GM23248 (cell line): ENCODE measurements at places on chromosomes 16 and 17.

- DNase-seq: no peak
These were observed 2.2 kb upstream of the EFNB3 start for GRCh38 chr17:7702776-7703175.

DNA sequence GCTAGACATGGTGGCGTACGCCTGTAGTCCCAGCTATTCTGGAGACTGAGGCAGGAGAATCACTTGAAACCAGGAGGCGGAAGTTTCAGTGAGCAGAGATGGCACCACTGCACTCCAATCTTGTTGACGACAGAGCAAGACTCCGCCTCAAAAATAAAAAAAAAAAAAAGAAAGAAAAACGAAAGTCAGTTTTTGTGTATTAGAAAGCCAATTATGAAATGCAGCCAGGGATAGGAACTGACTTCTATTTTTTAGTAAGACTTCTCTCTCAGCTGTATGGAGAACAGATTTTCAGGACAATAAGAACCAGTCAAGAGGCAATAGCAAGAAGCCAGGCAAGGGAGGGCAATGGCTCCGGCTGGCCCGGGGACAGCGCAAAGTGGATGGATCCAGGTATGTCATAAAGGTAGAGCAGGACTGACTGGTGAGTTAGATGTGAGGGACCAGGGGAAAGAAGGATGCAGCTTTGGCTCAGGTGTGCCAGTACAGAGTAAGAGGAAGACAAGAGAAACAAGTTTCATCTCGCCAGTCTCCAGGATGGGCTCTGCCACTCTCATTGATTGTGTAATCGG lies 12.5 kb upstream of the CCL1 start:
- DNase-seq: no peak

DNA sequence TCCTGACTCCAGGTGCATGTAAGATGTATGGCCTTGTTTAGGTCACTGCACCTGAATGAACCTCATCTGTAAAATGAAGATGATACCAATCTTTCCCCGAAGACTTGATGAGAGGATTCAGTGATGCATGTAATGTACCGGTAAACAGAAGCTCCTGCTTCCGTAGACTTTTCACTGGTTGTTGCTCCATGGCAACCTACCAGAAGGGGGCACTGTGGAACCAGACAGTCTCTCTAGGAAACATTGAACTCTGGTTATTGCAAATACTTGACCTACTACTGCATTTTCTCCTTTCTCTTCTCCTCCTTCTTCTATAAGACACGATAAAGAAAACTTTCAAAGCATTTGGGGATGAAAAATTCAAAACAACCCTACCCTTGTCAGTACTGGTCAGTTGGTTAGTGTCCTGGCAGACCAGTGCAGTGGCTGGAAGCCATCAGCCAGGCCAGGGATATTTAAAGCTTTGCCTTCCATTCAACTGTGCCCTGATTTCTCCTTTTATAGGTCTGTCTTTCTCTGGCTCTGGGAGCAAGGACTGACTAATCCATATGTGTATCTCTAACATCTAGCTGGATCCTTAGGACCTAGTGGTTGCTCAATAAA lies 667.4 kb upstream of the SALL1 start:
- peak; percentile 64 for DNase-seq

DNA sequence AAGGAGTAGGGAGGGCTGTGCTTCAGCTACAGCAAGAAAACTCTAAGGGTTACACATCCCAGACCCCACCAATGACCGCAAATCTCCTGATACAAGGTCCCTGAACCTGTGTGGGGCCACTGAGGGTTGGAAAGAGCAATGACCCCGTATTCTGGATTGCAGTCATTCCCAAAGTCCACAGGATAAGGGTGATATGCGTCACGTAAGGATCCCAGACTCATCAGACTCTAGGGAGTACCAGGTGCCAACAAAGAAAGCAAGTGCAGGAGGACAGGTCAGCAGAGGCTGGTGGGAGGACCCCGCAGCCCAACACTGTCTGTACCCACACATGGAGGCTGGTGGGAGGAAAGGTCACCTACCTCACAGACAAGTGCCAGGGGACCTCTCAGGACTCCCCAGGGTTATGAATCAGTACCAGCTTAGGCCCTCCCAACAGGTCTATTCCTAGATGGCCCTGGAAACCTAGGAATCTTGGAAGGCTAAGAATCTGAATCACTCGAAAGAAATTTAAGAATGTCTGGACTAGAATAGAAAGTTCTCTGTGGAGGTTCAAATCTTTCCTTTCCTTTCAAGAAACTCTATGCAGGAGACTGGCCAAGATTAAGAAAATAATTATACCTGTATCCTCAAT lies 16.2 kb downstream of the PITPNA start:
- peak; percentile 34 for DNase-seq

GRCh38 chr17:3754458-3755334 lies 31.0 kb downstream of the HASPIN start:
- peak; percentile 58 for DNase-seq

DNA sequence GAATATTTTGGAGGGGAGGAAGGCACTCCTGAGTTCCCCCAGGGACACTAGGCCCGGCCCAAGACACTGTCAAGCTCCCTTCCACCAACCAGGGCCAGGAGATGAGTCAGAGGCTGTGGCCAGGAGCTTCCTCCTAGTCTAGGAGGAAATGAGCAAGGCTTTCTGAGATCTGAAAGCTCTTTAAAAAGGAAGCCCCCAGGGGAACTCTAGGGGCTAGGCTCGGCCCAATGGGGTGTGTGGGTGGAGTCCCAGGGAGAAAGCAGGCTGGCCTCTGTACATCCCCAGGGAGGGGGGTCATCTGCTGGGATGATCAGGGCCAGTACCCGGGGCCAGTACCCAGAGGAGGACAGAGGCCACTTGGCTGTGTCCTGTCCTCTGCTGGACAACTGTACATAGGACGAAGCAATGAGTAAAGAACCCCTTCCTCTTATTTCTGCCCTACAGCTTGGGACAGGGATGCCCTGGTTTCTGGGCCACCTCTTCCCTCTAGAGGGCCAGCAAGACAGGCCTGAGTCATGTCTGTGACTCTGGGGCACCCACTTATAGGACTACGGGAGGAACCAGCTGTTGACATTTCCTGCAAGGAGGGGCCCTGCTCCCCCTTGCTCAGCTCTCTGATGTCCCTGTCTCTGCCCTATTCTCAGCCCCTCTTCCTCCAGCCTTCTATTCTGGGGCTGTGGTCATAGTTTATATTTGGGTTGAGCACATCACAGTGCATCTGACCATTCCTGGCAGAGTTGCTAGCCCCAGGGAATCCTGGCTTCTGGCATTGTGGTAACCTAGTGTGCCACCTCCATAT lies 2.7 kb downstream of the FHOD1 start:
- peak; percentile 98 for DNase-seq

- no peak for DNase-seq
These were observed 157.6 kb downstream of the CPPED1 start for GRCh38 chr16:12646098-12646489.

DNA sequence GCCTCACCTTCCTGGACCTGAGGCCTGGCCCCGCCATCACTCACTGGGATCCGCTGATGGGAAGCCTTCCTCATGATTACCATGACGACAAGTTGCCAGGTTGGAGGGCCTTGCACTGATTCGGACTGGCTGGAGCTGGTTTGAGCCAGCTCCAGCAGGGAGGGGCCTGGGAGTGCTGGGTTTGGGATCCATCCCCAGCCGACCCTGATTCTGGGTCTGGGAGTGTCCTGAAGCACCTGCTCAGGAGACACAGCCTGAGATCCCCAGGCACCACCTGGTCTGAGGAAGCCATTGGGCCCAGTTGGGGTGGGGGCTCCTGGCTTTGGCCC lies 5.9 kb upstream of the BAIAP3 start:
- no peak for DNase-seq

- DNase-seq: no peak
These were observed 22.4 kb upstream of the SCNN1B start for GRCh38 chr16:23279721-23280153.

DNA sequence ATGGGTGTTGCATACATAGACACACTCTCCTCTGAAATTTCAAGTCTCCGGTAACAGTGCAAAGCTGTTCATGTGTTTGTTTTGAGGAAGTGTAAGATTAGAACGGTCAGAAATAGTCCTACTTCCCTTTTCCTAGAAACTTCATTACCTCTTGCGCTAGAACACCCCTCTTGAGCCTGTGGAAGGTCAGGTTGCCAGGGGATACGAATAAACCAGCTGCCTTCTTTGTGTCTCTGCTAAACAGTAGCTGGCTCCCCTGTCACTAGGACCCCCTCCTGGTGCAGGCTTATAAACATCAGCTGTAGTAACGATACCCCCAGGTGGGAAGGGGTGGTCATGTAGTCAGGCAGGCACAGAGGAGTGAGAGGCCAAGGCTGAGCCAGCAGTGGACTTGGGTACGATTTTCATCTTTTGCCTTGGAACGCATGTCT lies 113.4 kb upstream of the RCVRN start:
- no peak for DNase-seq

- DNase-seq: no peak
These were observed 4.7 kb upstream of the CNOT1 start for GRCh38 chr16:58634265-58634802.

GRCh38 chr17:27495460-27495859 lies 39.2 kb downstream of the KSR1 start:
- no peak for DNase-seq

GRCh38 chr17:54029986-54030385 lies 207.3 kb downstream of the KIF2B start:
- DNase-seq: no peak

DNA sequence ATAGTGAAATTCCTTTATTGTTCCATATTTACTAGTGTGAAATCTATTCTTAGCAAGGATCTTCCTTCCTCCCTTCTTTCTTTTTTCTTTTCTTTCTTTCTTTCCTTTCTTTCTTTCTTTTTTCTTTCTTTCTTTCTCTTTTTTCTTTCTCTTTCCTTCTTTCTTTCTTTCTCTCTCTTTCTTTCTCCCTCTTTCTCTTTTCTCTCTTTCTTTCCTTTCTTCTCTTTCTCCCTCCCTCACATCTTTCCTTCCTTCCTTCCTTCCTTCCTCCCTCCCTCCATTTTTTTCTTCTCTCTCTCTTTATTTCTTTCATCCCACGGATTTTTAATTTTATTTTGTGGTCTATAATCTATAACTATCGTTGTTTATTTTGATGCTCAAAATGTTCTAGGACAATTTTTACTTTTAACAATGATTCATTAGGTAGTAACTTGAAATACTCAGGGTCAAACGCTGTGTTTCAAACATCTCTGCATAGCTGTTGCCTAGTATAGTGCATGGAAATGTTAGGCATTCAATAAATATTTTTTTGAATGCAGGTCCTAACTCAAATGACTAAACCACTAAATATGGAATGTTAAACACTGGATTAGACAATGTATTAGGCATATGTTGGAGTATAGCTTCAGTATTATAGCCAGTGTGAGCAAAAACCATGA lies 178.3 kb downstream of the MAP2K6 start:
- DNase-seq: peak; percentile 63

DNA sequence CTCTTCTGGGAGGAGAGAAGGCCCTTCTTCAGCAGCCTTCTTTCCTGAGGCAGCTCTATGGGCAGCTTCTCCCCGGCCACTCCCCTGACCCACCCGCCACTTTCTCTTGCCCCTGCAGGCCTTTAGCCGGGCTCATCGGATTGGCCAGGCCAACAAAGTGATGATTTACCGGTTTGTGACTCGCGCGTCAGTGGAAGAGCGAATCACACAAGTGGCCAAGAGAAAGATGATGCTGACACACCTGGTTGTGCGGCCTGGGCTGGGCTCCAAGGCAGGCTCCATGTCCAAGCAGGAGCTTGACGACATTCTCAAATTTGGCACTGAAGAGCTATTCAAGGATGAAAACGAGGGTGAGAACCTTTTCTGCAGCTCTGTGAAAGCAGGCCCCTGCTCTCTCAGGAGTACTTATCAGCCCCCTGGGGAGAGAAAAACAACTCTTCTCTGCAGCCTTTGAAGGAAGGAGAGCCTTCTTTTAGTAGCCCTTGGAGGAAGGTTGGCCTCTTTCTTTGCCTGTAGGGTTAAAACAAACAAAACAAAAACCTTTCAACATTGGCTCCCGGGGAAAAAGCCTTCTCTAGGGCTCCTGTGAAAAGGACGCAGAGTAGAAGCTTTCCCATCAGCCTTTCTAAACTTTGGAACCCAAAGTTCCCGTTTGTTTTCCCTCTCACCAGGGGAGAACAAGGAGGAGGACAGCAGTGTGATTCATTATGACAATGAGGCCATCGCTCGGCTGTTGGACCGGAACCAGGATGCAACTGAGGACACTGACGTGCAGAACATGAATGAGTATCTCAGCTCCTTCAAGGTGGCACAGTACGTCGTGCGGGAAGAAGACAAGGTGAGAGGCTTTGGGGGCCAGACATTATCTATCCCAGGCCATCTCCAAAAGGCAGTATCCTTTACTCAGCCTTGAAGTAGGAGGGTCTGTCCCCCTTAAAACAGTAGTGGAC lies 12.7 kb downstream of the RNF227 start:
- DNase-seq: no peak

- DNase-seq: peak; percentile 95
These were observed at the start of gene CHD9NB for GRCh38 chr16:53052519-53053501. Gene CHD9NB, minus strand, starts transcription at chr16:53052897. Its CDS starts 8,739 bp downstream, at chr16:53044158.

- DNase-seq: peak; percentile 71
These were observed 18.7 kb upstream of the ARHGAP17 start for GRCh38 chr16:25033852-25034251.

GRCh38 chr17:2023692-2024571 lies 1.2 kb downstream of the RTN4RL1 start:
- DNase-seq: peak; percentile 58

DNA sequence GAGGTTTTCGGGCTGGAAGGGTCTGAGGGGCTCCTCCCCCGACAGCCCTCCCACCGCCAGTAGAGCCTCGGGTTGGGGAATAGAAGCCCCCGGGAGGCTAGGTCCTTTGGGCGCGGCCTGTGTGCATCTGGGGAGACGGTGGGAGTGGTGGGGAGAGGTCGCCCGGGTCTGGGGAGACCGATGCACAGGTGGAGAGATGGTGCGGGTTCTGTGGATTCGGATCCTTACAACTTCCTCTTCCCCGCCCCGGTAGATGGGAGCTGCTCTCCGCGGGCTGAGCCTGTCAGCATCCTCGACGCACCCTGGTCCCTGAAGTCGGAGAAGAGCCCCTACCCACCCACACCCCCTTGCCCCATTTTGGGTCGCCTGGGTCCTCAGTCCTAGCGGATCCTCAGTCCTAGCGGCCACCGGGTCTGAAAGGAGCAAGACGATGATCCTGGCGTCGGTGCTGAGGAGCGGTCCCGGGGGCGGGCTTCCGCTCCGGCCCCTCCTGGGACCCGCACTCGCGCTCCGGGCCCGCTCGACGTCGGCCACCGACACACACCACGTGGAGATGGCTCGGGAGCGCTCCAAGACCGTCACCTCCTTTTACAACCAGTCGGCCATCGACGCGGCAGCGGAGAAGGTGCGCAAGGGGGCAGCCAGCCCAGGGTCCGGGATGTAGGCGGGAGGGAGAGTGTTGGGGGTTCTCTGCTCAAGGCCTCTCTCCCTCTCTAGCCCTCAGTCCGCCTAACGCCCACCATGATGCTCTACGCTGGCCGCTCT lies 790 bp downstream of the BCKDK start:
- peak; percentile 46 for DNase-seq

- peak; percentile 24 for DNase-seq
These were observed 4.8 kb downstream of the BTBD17 start for GRCh38 chr17:74356646-74357465.

- DNase-seq: no peak
These were observed 32.2 kb downstream of the HS3ST3A1 start for GRCh38 chr17:13569398-13570123.

GRCh38 chr17:259341-259976 lies 78.0 kb upstream of the DOC2B start:
- no peak for DNase-seq

- DNase-seq: no peak
These were observed 53.4 kb upstream of the NKD1 start for GRCh38 chr16:50494501-50495491.
